ENCODE measurements at places on chromosomes 6 and 20.

DNA sequence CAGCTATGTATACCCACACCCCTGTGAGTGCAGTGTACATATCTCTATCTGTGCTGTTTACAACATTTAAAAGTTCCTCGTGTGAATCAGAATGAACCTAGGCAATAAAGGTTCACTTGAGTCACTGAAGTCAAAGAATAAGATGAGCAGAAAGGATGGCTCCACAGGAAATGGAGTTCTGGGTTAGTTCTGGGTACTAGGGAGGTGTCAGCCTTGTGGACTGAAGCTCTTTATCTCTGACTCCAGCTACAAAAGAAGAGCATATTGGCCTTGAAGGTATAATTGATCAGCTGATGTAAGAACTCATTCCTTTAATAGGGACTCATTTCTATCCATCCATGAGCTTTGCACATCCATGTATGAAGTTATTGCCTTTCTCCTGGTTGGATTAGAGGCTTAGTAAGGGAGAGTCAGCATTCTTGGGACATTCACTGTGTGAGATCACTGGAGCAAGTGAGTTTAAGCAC is 73.9 kb upstream of the BACH2 start:
- no peak for DNase-seq

DNA sequence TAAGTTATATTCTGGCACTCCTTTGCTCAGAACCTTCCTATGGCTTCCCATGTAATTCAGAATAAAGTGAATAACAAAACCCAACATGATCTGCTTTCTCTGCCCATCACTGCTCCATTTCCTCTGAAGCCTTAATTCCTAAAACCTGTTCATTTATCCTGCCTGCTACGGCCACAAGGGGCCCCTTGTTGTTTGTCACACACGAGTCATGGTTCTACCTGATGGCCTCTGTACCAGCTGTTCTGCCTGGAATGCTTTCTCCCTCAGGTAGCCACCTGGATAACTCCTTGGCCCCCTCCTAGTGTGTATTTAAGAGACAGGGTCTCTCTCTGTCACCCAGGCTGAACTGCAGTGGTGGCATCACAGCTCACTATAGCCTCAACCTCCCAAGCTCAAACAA is 26.8 kb downstream of the ERGIC3 start:
- DNase-seq = peak; percentile 80

GRCh38 chr6:40532349-40533000 is 54.7 kb downstream of the LRFN2 start:
- no peak for DNase-seq

DNA sequence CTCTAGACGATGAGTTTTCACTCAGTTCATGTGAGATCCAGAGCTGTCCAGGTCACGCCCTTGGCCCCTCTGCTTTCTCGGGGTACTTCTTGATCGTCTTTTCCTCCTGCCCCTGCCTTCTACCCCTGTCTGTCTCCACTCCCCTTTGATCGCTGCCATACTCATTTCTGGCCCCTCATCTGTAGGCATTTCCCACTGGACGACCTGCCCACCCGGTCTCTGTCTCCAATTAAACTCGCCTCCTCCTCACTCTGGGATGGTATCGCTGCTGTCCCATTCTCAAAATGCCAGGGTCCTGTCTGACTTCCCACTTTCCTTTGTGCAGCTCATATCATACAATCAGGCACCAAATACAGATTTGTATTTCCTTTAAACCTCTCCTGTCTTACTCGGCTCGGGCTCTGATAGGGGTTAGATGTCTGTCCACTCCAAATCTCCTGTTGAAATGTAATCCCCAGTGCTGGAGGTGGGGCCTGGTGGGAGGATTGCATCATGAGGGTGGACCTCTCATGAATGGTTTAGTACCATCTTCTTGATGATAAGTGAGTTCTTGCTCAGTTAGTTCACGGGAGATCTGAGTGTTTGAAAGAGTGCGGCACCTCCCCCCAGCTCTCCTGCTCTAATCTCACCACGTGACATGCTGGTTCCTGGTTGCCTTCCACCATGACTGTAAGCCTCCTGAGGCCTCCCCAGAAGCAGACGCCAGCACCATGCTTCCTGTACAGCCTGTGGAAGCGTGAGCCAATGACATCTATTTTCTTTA is 3.5 kb upstream of the SYNJ2 start:
- no peak for DNase-seq

DNA sequence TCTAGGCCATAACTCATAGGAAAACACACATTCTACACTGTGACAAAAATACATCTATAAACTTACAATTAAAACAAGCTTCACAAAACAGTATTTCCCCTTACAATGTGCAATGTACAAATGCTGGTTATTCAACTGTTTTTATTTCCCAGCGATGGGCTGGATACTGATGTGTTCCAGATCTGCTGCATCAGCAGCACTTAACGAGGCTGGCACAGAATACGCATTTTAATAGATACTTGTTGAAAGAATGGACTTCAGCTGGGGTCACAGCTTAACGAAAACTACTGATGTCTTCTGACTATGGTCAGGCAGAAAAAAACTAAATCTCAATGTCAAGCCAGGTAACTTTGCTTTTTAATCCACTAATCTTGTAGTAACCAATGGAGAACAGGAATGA is 70.9 kb downstream of the B4GALT5 start:
- DNase-seq = no peak

GRCh38 chr6:125886021-125886420 is 70.5 kb upstream of the HINT3 start:
- no peak for DNase-seq

DNA sequence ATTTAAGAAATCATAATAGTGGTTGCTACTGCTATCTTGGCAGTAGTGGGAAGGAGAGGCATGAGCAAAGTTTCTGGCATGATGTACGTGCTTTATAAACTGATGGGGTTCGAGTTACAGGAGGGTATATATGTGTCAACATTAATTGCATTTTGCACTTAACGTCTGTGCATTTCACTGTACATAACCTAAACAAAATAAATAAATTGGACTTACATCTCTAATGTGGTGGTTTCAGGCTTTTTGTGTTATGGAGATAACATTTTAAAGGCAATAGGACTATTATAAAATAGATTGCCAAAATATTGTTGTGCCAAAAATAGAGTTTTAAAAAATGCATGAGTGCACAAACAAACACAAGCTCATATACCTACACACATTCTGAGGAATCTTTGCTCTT is 1001.1 kb upstream of the GJE1 start:
- DNase-seq = no peak

DNA sequence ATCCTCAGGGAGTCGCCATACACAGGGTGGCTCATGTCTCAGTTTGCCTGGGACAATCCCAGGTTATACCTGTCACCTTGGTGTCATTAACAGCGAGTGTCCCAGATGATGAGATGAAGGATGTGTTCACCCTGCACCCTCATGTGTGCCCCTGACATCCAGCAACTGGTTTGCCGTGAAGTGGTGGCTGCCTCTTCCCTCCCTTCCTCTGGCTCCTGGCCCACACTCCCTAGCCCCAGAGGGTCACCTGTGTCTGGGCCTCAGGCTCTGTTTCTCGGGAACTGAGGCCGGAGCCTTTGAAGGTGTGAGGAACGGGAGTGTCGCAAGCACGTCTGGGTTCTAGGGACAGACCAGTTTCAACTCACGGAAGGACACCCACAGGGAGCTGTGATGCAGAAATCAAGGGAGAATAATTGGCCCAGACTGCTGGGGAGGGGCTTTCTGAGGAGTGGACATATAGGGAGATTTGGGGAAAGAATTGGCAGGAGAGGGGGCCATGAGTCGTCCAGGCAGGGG is 35.8 kb upstream of the PHACTR3 start:
- DNase-seq = no peak

- no peak for DNase-seq
Measured at GRCh38 chr6:108720827-108721226, 127.4 kb upstream of the ARMC2 start.

- peak; percentile 45 for DNase-seq
Measured at GRCh38 chr6:138285800-138286199, 67.5 kb upstream of the PBOV1 start.
